ENCODE measurements at places on chromosomes 5 and 9. TPM values are rescaled to one million over a fixed set of nuclear protein-coding genes. Genes with fewer than 3 reads are reported as not detected.

- peak; percentile 75 for DNase-seq
Observed at GRCh38 chr5:118791926-118792734, 196.2 kb downstream of the DTWD2 start.

The PCDHB4 gene
- total RNA-seq: not detected

- DNase-seq: no peak
Observed at GRCh38 chr5:139291051-139291450, 2.5 kb upstream of the MATR3 start.

The PCDHGB5 gene
- total RNA-seq: 17.5 TPM

GRCh38 chr5:144405991-144406390 is 235.3 kb downstream of the KCTD16 start:
- DNase-seq: no peak

DNA sequence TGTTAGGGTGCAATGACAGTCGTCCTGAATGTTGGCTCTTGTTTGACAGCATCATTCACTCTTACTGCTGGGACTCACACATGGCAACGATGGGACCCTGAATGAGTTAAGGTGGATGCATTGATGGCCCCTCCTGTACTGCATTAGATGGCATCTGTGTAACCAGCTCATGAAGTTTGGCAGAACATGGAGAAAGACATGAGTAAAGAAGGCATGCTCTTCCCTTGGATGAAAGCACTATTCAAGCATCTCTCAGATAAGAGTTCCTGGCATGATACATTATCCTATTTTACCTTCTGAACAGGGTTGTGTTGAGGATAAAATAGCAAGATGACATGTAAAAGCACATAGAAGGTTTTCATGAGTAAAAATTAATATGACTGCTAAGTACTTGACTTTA is 142.2 kb upstream of the GAS1 start:
- no peak for DNase-seq

GRCh38 chr5:63070001-63070400 is 491.4 kb downstream of the LRRC70 start:
- no peak for DNase-seq

The TMEM141 gene
- total RNA-seq: 39.1 TPM

- no peak for DNase-seq
Observed at GRCh38 chr9:108241384-108242073, 614.3 kb downstream of the ACTL7B start.

DNA sequence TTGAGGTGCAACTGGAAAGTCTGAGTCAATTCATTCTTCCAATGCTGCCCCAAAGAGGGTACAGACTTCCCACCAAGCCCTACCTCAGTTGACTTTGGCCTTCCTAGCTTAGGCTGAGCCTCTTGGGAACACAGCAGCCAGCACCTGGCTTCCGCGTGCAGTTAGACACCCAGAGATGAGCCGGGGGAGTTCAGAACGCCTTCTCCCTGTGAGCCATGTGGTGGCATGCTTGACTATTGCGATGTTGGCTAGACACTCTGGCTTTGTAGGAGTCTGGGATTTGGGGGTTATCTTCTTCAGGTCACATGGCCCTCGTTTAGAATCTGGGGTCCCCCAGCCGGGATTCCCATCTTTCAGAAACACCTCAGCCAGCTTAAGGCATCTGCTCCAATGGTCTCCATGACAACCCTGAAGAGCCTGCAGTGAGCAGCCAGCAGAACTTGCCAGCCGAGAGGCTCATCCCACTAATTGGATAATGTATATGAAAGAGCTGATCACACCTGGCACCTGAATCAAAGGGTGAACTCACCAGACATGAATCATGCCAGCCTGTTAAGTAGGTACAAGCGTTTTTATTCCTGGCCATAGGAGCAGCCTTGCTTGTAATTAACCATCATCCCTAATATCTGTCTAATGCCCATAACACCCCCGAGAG is 167.5 kb downstream of the SYK start:
- no peak for DNase-seq

GRCh38 chr9:125296843-125297372 is 35.3 kb downstream of the GAPVD1 start:
- DNase-seq: no peak

GRCh38 chr5:53219610-53220009 is 110.1 kb upstream of the MOCS2 start:
- no peak for DNase-seq

The SLC36A2 gene
- not detected for total RNA-seq

DNA sequence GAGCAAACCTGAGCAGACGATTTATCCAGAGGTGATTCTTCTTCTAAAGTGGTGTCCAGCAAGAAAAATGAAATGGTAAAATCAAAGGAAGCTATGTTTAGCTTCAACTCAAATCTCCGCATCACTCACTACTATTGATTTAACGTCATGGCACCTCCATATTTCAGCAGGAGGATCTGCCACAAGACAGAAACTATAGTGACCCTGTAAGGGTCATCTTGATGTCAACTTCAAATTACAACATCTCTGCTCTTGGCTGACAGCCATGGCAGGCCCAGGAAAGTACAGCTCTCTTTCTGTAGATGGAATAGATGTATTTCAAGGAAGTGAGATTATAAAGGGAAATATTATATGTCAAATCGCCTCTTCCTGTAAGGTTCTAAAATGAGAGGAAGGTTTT is 10.1 kb upstream of the EFNA5 start:
- no peak for DNase-seq

- no peak for DNase-seq
Observed at GRCh38 chr9:129841071-129841470, 5.8 kb downstream of the USP20 start.

The CCDC192 gene
- total RNA-seq: not detected

- DNase-seq: no peak
Observed at GRCh38 chr9:97779608-97780007, 73.4 kb upstream of the FOXE1 start.

- DNase-seq: no peak
Observed at GRCh38 chr5:20486826-20487225, 498.8 kb upstream of the CDH18 start.

DNA sequence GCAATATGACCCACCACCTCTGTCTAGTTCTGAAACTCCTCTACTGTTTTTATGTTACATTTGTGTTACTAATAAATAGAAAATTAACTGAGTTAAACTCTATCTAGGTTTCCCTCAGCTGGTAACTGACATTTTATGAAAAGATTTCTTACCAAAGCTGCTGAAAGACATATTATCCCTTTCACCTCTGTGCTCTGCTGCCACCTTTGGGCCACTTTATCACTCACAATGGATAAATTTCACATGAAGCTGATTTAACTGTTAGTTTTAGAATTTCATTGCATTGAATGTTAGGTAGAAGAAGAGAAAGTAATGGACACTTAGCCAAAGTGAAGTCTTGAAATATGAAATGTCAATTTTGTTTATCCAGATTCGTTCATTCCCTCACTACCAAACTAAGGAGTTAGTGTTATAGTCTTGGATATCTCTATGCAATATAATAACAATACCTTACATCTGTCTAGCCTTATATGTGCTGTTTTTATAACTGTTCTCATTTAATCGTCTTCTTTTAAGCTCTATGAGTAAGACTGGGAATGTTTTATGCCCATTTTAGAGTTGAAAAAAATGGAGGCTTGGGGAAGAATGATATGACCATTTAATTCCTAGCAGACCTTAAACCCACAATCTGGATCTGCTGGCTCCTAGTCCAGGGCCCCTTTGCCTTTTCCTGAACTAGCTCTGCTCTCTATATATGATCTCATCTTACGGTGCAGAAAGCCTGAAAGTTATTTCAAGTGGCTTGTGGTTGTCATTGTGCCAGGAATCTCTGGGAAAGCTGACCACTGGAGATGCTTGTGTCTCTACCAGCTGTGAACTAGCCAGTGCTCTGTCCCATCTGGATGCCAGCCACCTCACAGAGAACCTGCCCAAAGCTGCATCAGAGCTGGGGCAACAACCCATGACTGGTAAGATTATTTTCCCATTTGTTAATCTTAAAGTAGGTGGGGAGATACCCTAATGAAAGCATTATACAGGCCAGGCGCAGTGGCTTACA is 97.1 kb downstream of the GOLPH3 start:
- peak; percentile 59 for DNase-seq

- no peak for DNase-seq
Observed at GRCh38 chr5:179124853-179125788, 64.9 kb downstream of the ZNF354C start.

DNA sequence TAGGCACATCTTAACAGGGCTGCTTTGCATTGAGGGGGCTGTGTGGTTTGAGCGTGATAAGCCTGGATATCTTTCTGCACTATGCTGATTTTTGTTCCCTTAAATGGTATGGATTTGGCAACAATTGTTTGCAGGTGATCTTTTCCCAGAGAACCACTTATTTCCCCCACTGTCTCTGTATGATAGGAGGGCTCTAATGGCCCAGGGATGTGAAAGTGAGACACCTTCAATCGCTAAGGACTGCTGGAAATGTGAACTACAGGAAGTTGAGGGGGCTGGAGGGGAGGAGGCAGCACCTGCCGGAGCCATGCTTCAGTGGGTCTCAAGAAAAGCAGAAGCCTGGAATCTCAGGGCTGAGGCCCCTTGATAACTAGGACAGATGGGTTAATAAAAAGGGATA is 29.4 kb downstream of the SYK start:
- DNase-seq: no peak

GRCh38 chr9:134972140-134972539 is 54.4 kb upstream of the FCN1 start:
- no peak for DNase-seq

- peak; percentile 77 for DNase-seq
Observed at GRCh38 chr5:93117751-93118531, 463.1 kb downstream of the NR2F1-AS1 start.

- no peak for DNase-seq
Observed at GRCh38 chr9:79574136-79574535, 2.4 kb downstream of the TLE4 start.

GRCh38 chr9:126448136-126448535 is 121.5 kb downstream of the MVB12B start:
- no peak for DNase-seq

The RGS7BP gene
- not detected for total RNA-seq

The SAXO1 gene
- under 0.01 TPM for total RNA-seq

The G3BP1 gene
- 482 TPM for total RNA-seq

GRCh38 chr5:60277941-60278340 is 384.4 kb upstream of the PDE4D start:
- no peak for DNase-seq

DNA sequence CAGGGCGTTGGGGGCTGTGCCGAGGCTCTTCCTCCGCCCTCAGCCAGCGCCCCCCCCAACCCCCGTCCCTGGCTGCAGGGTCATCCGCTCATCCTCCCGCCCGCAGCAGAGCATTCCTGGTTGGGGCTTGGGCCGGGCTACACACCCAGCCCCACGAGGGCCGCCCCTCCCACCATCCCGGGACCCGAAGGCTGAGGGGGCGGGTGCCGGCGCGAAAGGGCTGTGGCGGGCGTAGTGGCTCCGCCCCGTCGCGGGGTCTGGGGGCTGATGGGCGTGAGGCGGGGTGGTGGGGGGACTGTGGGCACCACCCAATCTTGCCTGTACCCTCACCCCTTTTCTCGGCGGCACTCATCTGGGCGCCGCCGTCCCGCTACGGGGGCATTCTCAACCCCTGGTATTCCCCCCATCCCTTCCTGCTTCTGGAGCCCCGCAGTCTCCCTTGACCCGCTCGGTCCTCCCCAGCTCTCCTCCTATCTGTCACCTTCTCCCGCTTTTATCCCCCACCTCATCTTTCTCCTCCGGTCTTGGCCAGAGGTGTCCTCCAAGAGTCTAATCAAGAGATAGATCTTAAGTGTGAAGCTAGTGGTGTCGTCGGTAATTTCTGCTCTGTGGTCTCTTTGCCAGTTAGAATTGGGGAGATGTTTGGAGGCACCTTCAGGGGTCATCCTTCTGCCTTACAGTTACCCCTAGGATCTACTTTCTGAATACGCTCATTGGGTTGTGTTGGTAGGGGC is 1.6 kb downstream of the FER start:
- no peak for DNase-seq

DNA sequence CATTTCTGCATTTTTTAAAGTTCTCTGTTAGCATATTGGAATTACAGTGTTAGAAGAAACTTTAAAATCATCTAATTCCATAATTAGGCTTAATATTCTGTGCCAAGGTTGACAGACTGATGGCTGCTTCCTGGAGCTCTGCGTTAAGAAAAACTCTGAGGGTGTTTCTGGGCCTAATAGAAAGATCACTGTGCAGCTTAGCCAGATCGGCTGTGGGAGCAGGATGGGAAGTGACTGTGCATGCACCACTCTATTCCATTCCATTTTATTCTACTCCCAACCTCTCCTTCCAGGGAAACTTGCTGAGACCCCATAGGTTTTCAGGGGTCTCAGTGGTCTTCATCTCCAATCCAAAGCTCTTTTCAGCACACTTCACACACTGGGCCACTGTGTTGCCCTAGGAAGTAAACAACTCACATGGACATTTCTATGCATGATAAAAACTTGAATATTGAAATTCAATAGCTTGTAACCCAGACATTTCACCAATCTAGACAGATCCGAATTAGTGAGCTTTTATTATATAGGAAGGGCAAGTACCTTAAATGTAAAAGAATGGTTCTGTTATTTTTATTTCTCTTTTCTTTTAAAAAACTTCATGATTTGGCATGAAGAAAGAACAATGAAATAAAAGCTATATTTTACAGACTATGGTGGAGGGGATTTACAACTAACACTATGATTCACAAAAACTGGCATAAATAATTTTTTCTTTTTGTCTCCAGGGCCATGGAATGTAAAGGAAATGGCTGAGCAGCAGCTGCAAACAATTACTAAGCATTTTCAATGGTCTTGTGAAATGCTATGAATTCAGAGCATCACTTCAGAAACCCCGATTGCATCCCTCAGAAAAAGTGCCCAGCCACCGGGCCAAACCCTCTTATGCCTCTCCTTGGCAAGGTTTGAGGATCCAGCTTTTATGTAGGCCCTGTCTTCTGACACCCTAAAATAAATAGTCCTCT is 51.4 kb upstream of the DAB2 start:
- peak; percentile 86 for DNase-seq

- DNase-seq: peak; percentile 8
Observed at GRCh38 chr9:4334410-4334813, 34.5 kb upstream of the GLIS3 start.

DNA sequence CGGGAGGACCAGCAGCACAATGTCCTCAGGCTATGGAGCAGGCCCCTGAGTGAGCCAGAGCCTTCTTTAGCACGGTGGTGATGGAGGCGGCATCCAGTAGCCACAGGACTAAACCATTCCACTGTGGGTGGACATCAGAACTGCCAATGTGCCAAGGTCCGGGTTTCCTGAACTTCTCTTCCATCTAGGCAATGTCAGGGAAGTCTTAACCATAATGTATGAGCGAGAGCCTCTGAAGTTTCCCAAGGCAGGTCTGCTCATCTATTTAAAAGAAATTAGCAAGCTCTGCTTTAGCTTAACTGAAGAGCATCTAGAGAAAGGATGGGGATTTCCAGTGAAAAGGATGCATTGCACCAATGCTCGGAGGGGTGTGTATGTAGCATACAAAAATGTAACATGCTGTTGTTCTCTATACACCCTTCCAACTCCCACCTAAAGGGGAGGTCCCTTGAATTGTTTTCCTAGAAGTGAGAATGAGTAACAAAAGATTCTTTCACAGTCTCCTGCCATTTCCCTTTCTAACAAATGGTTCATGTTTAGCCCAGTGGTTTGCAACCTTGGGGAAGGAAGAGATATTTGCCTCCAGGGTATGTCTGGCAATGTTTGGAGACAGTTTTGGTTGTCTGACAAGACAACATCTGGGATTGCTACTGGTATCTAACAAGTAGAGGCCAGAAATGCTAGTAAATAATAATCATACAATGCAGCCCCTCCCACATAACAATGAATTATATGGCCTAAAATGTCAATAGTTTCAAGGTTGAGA is 6.1 kb upstream of the RXFP3 start:
- no peak for DNase-seq

The ANKRD34B gene
- not detected for total RNA-seq

Measured in IMR-90 (cell line).